ENCODE measurements at places on chromosomes 5 and 9. TPM values are rescaled to one million over a fixed set of nuclear protein-coding genes. Genes with fewer than 3 reads are reported as not detected.

The CENPH gene
- 8.7 TPM for total RNA-seq

The PCDHA7 gene
- 0.30 TPM for total RNA-seq

The GPR151 gene
- not detected for total RNA-seq

The SLC6A3 gene
- not detected for total RNA-seq

The HK3 gene
- 7.1 TPM for total RNA-seq

The C5orf52 gene
- total RNA-seq, result not detected

The PCDHGA9 gene
- total RNA-seq, result 4.2 TPM

The CHSY3 gene
- 9.6 TPM for total RNA-seq

The LEAP2 gene
- 0.79 TPM for total RNA-seq

The CORO2A gene
- total RNA-seq, result 2.3 TPM

The FREM1 gene
- total RNA-seq, result 30.9 TPM

The SCGB3A1 gene
- total RNA-seq, result not detected

DNA sequence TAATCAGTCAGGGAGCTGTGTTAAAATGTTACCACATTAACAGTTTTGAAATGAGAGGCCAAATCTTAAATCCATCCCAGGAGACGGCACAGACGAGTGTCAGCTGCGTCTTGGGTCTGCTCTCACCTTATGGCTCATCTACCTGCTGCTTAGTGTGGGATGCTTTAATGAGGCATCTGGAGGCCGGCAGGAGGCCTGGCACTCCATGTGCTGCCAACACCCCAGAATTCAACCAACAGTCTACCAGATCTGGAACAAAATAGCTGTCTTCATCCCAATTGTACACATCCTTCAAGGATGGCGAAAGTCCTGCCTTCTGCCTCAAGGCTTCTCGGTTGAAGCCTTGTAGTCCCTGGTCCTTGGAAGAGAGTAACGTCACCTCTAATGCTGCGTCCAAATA lies 12.0 kb downstream of the PRKACG start:
- no peak for DNase-seq

DNA sequence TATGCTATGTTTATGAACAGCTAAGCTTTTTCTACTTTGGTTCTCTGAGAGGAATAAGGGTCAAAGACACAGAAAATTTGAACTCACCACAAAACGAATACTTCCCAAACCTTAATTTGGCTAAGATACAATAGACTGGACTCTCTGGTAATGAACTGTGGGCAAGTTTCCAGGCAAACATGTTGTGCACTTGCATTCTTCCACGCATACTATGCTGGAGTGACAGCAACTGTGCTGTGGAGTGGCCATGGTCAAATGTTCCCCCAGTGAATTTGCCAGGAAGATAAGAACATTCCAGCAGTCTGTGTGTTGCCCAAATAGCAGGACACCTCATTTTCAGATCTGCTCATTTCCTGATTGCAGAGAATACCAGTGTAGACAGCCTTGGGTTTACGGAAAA lies 275.3 kb upstream of the IL12B start:
- no peak for DNase-seq

- DNase-seq, result no peak
Measured at GRCh38 chr5:109803854-109804253, 114.1 kb downstream of the MAN2A1 start.

GRCh38 chr5:105953616-105954015 lies 1717.1 kb downstream of the EFNA5 start:
- no peak for DNase-seq

- no peak for DNase-seq
Measured at GRCh38 chr5:91263898-91264297, 119.2 kb downstream of the ARRDC3 start.

GRCh38 chr5:93929131-93929530 lies 187.7 kb upstream of the POU5F2 start:
- no peak for DNase-seq

DNA sequence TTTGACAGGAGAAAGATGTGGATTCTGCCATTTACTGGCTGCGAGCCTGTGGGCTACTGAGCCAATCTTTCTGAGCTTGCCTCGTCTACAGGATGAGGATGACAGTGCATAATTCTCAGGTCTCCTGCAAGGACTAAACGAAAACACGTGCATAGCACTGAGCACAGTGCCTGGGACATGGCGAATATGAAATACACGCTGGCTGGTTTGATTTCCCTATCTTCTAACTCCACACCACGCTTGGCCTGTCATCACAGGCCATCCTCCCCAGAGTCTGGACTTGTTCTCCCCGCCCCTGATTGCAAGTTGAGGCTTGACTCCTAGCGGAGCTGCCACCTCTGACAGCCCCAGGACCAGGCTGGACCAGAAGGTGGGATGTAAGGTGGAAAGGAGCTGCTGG lies 37.9 kb downstream of the ARPC5L start:
- DNase-seq, result no peak

- DNase-seq, result no peak
Measured at GRCh38 chr9:36844961-36845360, 189.1 kb downstream of the PAX5 start.

- DNase-seq, result no peak
Measured at GRCh38 chr9:135209852-135210251, 122.4 kb downstream of the OLFM1 start.

GRCh38 chr9:96116275-96117064 lies 185.5 kb downstream of the HSD17B3 start:
- peak; percentile 59 for DNase-seq

DNA sequence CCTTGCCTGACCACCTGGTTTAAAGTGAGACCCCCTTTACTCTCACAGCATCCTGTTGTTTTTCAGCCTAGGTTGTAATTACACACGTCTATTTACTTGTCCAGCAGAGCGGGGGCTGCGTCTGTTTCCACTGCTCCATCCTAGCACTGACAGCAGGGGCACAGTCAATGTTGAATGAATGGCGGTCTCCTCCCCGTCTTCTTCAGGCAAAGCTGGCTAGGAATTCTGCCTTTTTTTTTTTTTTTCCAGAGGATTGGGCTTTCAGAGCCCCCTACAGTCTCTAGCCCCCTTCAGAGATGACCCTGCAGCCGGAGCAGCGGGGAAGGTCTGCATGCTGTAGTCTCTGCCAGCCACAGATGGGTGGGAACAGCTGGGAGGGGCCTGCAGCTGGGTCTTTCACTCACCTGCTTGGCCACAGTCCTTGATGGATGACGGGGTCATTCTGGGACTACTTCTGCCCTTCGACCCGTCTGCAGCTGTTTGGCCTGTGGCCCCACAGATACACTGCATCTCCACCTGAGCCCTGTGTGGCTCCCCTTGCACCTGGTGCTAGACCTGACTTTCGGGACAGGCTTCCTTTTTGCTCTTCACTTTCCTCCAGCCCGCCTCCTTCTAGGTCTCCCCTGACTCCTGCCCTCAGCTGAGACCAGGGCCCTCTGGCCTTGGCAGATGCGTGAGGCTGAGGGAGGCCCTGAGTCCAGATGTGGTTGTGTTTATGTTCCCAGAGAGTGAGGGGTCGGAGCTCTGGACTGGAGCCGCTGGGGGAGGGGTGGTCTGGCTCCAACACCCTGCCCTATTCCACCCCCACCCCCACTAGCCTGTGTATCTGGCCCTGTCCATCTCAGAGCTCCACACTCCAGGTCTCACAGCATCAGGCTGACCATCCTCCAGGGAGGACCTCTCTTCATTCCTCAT lies 8.0 kb downstream of the PITX1 start:
- DNase-seq, result no peak

- DNase-seq, result no peak
Measured at GRCh38 chr5:59104400-59105127, 521.7 kb downstream of the RAB3C start.
